ENCODE measurements at places on chromosomes 1 and 21.

DNA sequence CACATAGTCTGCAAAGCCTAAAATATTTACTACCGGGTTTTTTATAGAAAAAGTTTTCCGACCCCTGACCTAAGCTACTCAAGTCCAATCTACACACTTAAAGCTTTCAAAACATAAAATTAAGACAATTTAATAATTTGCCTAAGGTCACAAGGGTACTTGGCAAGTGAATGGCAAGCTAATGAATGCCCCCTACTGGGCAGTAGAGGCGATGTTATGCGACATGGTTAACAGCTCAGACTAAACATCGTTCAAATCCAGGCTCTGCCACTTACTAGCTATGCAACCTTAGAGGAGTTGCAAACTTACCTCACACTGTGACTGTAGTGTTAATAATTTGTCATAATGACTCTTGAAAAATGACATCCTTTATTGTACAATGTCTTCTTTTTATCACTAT is 317.2 kb upstream of the NFIA start:
- peak; percentile 57 for DNase-seq

DNA sequence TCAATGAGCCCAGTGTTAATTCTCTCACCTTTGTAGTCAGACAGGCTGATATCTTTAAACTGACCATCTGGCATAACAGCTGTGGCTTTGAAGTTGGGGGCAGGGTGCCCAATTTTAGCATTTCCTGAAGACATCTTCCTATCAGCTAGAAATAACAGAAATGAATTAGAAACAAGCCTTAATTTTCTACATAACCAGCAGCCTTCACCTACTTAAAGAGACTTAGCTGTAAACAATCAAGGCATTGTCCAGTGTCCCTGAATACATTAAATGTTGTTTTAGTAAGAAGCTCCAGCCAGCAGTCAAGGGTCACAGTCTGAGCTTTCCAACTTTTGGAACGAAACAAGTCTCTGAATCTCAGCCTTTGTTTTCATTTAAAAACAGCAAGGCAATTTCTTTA is 2.8 kb downstream of the PRDX1 start:
- no peak for DNase-seq

DNA sequence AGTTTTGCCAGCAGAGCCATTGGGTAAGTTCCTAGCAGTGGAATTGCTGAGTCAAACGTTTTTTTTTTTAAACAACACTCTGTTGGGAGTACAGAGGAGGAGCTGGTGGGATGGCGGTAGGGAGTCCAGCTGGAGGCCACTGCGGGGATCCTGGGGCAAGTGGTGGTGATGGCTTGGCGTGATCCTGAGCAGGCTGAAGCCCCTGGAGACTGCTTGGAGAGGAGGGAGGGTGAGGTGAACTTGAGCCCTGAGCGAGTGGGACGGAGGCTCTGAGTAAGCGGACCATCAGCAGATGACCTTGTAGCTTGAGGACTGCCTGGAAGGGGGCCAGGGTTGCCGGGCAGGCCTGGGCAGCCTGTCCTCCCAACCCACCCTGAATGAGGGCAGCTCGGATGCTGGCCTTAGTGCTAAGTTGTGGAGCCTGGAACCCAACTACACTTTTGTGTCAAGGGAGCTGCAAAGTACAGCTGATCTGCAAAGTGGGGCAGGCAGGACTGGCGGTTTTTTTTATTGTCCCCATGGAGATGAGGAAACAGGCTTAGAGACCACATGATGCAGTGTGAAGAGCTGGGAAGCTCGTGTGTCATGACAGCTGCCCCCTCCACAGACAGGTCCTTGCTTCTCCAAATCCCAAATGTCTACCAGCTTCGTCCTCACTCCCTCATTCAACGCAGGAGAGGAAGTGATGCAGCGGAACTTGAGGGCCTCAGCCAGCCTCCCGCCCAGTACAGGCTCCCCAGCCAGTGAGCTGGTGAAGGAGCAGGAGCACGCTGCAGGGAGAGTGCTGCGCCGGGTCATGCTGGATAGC is 20.2 kb downstream of the MRPL37 start:
- no peak for DNase-seq

GRCh38 chr1:226821719-226822085 is 48.7 kb upstream of the PSEN2 start:
- no peak for DNase-seq

DNA sequence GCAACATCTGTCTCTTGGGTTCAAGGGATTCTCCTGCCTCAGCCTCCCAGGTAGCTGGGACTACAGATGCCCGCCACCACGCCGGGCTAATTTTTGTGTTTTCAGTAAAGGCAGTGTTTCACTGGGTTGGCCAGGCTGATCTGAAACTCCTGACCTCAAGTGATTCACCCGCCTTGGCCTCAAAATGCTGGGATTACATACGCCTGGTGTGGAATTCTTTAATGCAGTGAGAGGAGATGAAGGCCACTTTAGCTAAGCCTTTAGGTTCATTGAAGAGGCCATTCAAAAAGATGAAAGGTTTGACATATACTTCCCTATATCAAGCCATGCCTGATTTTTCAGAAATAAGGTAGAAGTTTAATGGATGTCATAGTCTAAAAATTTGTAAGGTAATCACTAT is 162.7 kb downstream of the ST6GALNAC3 start:
- DNase-seq: no peak

GRCh38 chr1:48206371-48206770 is 16.1 kb upstream of the SLC5A9 start:
- no peak for DNase-seq

DNA sequence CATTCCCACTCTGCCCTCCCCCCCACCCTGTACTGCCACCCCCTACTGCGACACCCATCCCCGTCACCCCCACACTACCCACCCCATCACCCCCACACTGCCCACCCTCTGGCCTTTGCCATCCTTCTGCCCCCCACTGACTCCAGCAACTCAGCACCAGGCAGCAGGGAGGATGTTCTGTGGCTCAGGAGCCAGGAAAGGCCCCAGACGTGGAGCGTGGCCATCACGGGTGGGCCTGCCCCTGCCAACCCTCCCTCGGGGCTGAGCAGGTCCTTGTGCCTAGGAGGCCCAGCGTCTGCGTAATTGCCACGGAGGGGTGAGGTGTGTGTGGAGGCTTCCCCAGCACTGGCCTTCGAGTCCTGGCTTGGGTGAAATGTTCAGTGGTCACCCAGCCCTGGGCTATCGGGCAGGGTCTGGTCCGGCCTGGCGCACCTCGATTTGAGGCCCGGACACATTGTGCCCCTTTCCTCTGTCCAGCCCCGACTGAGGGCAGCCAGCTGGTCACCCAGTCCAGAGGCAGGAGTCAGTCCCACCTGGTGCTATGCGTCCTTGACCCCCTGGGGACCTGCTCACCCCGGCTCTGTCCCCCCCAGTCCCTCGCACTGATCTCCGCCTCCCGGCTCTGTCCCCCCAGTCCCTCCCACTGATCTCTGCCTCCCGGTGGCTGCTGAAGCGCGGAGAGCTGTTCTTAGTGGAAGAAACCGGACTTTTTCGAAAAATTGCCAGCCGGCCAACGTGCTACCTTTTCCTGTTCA is 23.0 kb downstream of the ARHGEF16 start:
- no peak for DNase-seq

DNA sequence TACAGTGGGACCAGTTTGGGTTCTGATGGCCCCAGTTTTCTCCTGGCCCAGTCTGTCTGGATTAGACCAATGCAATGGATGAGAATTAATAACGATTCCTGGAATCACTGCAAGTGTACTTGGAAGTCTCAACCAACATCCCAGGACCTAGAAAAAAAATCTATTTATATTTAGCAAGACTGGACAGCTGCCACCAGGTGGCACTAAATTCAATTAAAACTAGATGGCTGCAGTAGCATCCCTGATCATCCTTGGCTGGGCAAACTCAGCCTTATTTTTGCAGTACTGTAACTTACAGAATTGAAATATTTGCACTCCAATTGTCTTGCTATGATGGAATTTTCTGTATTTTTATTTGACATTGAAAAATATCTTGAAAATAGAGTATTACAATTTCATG is 165.7 kb downstream of the NCAM2 start:
- peak; percentile 44 for DNase-seq

DNA sequence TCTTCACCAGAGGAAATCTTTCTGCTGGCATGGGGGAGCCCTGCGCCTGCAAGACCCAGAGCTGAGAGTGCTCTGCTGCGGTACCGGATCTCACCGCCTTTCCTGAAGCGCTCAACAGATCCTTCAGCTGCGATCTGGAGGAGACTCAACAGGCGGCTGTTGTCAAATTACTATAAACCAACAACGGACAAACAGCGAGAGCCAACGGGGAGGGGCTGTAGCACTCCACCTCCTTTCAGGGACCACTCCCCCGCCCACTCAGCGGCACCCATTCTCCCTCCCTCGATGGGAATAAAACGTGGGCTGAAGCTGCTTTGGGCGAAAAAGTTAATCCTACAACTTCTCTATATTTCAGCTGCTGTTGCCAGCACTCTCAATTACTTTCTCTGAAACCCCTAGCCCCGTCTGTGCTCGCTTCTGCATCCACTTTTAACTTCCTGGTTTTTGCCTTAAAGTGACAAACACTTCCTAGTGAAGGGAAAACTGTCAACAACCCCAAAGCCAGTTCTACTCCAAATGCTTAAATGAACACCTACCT is at the start of gene FMO5:
Gene FMO5, minus strand, starts transcription at position 147 of the 538 bp plus-strand sequence. CDS start 310 bp downstream, outside the sequence.
- DNase-seq: peak; percentile 67

GRCh38 chr1:212613440-212614335 is 5.1 kb downstream of the ATF3 start:
- peak; percentile 24 for DNase-seq

DNA sequence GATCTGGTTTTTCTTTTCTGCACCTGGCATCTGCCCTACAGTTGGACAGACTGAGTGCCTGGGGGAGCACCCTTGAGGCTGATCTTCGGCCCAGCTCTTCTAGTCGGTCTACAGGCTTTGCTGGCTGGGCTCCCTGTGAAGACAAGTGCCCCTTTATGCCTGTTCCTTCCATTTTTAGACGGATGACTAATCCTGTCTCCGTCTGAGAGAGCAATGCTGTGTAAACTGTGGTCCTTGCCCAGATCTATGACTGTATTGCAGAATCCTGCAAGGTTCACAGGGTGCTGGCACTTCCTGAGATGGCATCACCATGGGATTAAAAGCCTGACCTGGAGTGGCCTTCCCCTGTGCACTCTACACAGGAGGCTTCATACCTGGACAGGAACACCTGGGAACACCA is 47.6 kb upstream of the SAMD13 start:
- DNase-seq: peak; percentile 84

GRCh38 chr1:110471131-110471530 is 20.2 kb downstream of the PROK1 start:
- DNase-seq: peak; percentile 14

GRCh38 chr1:17365293-17365692 is 6.7 kb upstream of the PADI6 start:
- no peak for DNase-seq

DNA sequence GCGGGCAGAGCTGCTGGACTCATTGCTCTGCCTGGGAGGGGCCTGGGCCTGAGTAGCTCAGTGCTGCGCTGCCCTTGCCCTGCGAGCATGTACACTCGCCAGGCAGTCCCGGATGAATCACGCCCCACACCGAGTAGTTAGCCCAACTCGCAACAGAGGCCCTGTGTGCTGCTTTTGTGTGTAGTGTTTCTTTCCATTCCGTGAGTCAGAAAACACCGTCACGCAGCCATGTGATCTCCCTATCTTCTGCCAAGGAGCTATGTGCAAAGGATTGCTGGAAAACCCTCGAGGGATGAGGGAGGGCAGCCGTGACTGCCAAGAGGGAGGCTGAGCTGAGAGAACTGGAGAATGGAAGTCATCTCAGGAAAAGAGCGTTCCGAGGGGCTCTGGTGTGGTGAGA is 37.3 kb downstream of the NENF start:
- peak; percentile 63 for DNase-seq

DNA sequence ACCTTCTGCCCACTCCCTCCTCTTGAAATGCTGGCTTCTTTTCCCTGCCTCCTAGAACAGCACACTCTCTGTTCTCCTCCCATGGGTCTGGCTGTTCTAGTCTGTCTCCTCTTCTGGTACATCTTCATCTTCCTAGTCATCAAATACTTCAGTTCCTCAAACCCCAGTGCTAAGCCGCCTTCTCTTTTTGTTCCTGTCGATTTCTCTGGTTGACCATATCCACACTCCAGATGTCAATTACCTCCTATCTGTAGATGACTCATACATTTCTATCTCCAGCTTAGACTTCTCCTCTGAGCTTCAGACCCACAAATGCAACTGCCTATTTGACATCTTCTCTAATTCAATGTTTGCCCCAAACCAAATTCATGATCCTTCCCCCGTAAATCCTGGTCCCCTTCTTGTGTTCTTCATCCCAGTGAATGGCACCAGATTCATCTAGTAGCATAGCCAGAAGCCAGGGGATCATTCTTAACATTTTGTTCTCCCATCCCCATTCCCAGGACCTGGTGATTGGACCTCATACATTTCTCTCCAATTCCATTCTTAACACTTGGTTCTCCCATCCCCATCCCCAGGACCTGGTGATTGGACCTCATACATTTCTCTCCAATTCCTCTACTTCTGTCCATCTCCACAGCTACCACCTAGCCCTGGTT is 35.9 kb downstream of the USP24 start:
- DNase-seq: no peak

DNA sequence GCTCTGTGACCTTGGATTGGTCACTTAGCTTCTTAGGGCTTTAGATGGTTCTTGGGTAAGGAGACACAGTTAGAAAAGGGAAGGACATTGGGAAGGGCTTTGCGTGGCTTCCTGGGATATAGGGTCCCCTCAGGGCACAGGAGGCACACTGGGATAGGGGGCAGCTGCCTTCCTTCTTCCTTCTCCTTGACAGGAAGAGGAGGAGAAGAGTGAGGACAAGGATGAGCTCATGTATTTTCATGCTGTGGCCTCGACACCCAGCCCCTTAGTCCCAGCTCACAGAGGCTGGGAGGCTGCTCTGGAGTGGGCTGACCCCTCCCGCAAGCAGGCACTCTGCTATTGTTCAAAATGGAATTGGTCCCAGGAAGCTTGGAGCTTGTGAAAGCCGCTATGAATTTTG is 45.7 kb upstream of the POU3F1 start:
- no peak for DNase-seq

DNA sequence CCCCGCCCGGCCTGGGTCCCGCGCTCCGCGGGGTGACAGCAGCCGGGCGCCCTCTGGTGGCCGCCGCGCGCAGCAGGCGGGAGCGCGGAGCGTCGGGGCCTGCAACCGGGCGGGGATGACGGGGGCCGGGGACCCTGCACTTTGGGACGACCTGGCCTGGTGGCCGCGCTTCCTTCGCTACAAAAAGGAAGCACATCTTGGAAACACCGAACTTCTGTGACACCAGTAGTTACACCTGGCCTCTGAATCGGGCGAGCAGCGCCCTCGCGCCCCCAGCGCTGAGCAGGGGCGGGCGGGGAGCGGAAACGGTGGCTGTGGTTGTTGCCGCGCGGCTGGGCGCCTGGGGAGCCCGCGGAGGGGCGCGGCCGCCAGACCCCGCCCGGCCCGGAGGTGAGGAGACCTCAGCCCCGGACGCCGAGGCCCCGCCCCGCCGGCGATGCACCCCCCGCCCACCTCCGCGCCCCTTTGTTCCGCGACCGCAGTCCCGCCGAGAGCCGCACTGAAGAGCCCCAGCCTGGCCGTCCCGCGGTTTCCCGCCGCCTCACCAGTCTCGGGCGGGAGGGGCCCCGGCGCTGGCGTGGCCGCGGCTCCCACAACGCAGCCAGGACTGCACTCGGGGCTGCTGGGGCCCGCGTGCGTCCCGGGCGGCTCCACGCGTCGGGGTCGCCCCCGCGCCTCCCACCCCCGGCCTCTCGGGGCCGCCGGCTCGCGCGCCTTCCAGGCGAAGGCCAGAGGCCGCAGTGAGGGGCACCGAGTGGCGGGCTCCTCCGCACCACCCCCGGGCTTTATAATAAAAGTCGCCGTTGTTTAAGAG is 59.3 kb downstream of the H3-3A start:
- DNase-seq: peak; percentile 73

- DNase-seq: no peak
These were observed 6.3 kb downstream of the MECR start for GRCh38 chr1:29224356-29224837.

Measured in HT-29 (cell line).